ENCODE measurements at places on chromosomes 16 and 17.

DNA sequence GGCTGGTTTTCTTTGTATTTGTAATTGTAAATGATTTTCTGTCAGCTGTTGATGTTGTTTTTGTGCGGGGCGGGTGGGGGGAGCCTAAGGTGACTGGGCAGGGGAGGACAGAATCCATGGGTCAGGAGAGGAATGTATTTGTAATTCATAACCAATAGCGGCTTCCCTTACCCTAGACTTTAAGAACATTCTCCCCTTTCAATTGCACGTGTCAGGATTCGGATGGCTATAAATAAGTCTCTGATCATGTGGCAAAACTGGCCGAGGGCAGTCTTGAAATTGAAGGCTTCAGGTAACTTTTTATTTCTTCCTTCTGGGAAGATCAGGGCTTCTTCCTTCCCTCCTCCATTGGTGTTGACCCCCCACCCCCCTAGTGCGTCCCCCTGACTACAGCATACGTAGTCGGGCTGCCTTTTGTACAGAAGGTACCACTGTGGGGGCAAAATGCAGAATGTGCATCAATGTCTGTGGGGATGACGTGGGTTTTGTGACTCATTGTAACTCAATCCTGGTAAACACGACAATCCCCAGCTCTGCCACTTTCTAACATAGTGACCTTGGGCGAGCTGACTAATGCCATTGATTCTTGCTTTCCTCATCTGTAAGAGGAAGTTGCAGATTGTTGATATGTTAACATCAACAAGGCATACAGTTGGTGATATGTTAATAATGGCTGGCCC is 16.2 kb downstream of the MARCHF10 start:
- DNase-seq: peak; percentile 93

DNA sequence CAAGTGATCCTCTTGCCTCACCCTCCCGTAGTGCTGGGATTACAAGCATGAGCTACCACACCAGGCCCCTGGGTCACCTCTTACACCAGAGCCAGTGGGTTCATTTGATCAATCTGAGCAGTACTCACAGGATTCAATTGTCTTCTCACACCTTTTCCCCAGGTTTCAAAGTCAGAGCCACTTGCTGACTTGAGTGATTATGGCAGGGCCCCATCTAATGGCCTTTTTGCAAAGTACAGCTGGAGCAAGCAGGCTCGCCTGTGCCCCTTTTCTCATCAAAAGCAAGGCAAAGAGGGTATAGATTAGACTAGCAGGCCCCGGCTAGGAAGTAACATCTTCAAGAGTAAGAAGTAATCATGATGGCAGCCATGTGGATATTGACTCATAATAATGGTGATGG is 114.8 kb upstream of the NOL11 start:
- DNase-seq: no peak

DNA sequence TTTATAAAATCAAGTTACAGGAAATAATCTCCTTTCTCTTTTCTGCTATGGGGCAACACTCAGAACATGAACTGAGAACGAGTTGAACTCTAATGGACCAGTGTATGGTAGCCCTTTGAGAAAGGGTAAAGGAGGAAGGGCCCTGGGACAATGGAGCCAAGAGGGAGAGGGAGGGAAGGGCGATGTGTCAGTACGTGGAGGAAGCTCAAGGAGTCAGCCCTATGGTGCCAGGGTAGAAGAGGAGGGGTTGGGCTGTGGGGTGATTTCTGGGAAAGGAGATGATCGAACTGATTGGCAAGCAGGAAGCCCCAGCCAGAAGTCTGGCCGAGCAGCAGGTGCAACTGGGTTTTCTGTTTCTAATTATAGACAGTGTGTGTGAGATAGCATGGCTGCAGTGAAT is 4.3 kb upstream of the WIPI1 start:
- DNase-seq: no peak

GRCh38 chr17:48630925-48631692 is 5.0 kb upstream of the HOXB9 start:
- DNase-seq: no peak

GRCh38 chr17:66822009-66822408 is 12.9 kb upstream of the CACNG5 start:
- no peak for DNase-seq

DNA sequence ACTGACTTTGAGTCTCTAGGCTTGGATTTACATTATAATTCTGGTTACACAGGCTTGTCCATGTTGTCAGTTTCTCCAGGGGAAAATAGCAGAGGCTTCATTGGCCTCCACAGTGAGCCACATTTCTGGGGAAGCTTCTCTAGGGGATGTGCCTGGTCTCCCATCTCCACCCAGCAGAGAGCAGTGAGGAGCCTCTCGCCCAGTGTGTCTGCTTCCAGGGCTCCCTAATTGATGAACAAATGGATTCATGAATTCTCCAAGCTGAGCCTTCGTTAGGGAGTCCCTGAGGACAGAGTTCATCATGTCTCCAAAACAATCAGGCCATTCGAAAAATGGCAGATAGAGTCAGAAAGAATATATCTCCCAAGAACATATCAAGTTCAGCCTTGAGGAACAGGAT is 162.4 kb upstream of the TOX3 start:
- no peak for DNase-seq

DNA sequence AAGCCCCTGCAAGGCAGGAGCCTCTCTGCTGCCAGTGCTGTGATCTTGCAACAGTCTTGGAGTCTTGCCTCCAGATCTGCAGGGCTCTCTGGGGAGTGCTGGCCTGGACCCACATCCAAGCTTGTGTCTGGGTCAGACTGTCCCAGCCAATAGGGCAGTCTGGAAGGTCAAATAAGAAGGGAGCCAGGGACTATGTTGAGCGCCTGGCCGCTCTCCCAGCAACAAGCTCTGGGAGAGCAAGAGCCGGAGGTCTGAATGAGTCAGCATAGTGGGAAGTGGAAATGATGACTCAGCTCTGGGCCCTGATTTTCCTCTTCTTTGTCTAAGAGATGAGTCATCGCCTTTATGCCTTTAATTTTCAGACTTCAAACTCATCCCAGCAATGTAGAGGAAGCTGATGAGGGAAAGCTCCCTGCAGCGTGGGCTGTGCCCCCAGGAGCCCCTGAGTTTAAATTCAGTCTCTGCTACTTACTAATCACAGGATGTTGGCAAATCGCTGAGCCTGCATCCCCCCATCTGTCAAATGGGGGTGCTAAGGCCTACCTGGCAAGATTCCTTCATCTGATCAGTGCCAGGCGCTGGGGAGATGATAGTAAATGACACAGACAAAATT is 43.6 kb upstream of the HAPSTR1 start:
- DNase-seq: peak; percentile 96

- DNase-seq: no peak
Observed at GRCh38 chr17:13332207-13332606, 269.5 kb downstream of the HS3ST3A1 start.

GRCh38 chr17:144936-145670 is 7.7 kb downstream of the SCGB1C2 start:
- DNase-seq: no peak

GRCh38 chr17:77782201-77782600 is 176.3 kb upstream of the TNRC6C start:
- no peak for DNase-seq

GRCh38 chr17:62617894-62618472 is 9.5 kb upstream of the MRC2 start:
- no peak for DNase-seq

GRCh38 chr17:688100-688989 is 26.3 kb downstream of the VPS53 start:
- no peak for DNase-seq

- DNase-seq: peak; percentile 0
Observed at GRCh38 chr16:76653390-76654026, 376.3 kb downstream of the CNTNAP4 start.

DNA sequence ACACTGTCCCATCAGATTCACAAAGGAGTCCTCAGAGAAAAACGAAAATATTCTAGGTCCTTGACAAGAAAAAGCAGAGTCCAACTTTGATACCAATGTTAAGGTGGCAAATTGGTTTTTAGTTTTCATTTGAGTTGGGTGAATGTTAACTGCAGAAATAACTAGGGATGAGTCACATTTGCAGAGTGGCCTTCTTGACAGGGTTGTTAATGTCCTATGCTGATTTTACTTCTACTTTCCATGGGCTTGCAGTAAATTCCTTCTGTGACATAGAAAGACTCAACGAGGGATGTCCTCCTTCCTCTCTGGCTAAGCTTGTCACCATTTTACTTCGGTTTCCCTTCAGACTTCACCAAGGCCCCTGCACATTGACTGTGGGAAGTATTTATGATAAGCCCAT is 47.2 kb upstream of the ICAM2 start:
- no peak for DNase-seq

DNA sequence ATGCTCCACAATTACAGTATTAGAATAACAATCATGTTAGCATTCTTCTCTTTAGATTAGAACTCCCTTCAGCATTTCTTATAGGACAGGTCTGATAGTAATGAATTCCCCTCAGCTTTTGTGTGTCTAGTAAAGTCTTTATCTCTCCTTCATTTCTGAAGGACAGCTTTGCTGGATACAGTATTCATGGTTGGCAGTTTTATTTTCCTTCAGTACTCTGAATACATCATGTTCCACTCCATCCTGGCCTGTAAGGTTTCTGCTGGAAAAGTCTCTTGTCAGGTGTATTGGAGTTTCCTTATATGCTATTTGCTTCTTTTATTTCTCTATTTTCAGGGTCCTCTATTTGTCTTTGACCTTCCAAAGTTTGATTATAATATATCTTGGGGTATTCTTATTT is 4.0 kb upstream of the ABCA10 start:
- DNase-seq: no peak

DNA sequence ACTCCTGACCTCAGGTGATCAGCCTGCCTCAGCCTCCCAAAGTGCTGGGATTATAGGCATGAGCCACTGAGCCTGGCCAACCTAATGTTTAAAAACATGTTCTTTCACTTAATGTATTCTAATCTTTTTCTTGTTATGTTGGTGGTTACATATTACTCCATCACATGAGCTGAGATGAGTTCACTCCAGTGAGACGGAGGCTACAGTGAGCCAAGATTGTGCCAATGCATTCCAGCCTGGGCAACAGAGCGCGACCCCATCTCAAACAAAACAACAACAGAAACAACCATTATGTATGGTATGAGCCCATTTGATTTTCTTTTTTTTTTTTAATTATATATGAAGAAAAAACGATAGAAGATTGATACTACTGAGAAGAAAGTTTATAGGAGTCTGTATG is 39.6 kb downstream of the SLC39A11 start:
- no peak for DNase-seq

DNA sequence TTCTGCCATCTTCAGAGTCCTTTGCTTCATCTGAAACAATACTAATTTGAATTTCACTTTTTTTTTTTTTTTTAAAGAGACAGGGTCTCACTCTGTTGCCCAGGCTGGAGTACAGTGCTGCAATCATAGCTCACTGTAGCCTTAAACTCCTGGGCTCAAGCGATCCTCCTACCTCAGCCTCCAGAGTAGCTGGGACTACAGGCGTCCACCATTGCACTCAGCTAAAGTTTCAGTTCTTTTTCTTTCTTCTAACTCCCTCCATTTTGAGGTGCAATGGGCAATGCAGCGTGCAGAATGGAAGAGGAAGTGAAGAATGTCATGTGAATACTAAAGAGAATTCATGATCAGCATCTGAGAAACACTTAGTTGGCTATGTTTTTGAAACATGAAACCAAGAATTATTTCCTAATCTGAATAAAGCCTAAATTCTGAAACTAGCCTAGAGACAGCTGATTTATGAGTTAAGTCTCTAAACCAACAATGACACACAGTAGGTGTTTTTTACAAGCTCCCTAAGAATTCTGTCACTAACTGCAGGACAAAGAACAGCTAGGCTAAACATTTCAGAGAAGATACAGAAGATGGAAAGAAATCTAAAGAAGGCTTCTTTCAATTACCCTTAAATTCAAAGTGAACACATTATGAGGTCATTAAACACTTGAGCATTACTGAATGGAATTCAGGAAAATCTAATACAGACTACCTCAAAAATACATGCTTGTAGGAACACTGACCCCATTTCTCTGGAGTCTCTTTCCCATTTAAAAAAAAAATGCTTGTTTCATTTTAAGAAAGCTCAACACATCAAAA is 21.0 kb downstream of the SNN start:
- no peak for DNase-seq

DNA sequence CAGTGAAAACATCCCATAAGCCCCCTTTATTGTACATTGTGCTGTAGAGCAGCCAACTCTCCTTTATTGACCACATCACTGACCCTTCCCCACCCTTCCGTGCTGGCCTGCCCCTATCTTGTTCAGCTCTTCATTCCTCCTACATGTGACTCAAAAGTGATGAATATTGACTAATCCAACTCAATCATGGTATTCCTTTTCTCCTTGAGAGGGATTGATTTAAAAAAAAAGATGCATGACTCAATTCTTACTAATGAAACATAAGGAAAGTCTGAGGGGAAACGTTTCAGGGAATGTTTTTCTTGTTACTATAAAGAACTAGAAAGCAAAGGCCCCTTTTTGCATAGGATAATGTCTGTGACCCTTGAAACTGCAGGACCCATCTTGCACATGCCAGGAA is 125.2 kb upstream of the SOX9 start:
- DNase-seq: no peak

- no peak for DNase-seq
Observed at GRCh38 chr17:82214012-82214628, 1.5 kb upstream of the CCDC57 start.

GRCh38 chr17:4648741-4649140 is 7.3 kb upstream of the ALOX15 start:
- no peak for DNase-seq

- DNase-seq: no peak
Observed at GRCh38 chr17:57626520-57627210, 118.4 kb downstream of the CCDC182 start.

DNA sequence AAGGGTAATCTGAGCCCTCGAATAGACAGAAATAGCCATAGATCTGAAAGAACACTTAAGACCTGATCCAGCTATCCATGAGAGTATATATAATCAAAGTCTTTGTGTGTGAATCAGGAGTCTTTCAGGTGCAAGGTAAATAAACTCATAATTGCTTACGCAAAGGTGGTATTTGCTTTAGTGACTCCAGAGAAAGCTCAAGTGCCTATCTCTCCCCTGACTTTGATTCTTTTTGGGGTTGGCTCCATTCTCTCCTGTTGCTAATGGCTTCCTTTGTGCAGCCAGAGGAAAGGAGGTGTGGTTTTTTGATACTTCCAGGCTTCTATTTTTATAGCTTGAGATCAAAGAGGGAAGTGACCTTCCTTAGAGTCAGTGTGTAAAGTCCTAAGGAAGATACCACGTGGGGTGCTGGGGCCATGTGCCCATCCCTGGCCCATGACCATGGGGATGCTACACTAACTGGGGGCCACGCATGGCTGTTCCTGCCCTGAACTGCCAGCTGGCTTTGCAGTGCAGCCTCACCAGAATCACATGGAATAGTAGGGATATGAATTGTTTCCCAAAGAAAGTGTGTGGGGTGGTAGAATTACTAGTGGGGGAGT is 45.8 kb downstream of the TENT4B start:
- no peak for DNase-seq

DNA sequence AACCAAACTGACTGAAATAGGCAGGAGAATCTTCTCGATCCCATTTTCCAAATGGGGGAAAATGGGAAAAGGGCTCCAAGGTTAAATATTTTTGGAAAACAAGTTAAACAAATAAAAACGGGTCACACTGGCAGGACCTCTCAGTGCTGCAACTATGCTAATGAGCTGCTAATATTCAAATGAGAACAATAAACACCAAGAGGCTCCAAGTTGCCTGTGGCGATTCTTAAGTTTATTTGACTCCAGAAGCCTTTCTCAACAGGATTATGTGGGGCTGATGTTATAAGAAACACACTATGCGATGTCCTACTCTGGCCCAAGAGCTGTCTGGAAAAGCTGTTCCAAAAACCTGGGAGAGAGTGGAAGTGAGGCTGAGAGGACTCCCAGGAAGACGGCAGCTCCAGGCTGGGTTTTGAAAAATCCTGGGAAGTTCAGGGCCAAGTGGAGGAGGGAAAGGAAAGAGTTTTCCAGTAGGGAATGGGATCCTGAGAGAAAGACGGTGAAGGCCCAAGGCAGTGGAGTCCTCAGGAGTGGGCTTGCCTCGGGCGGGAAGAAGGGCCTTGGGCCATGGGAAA is 21.4 kb downstream of the WNT3 start:
- DNase-seq: no peak

Data from AG04449 (cell line).